ENCODE measurements at places on chromosomes 2 and 18.

DNA sequence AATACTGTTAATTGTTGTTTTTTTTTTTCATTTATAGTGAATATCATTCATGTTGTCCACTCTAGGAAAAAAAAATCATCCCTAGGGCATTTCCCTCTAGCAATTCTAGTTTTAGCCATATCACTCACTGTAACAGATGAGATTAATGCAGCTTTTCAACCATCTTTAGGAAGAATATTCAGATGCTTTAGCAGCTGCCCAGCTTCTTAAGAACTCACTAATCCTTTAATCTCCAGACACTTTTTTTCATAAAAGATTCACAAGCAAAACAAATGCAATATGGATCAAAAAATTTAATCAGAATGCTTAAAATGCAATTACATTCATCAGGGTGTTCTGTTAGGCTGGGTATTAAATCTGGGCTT lies 692.6 kb downstream of the ERBB4 start:
- DNase-seq = no peak

DNA sequence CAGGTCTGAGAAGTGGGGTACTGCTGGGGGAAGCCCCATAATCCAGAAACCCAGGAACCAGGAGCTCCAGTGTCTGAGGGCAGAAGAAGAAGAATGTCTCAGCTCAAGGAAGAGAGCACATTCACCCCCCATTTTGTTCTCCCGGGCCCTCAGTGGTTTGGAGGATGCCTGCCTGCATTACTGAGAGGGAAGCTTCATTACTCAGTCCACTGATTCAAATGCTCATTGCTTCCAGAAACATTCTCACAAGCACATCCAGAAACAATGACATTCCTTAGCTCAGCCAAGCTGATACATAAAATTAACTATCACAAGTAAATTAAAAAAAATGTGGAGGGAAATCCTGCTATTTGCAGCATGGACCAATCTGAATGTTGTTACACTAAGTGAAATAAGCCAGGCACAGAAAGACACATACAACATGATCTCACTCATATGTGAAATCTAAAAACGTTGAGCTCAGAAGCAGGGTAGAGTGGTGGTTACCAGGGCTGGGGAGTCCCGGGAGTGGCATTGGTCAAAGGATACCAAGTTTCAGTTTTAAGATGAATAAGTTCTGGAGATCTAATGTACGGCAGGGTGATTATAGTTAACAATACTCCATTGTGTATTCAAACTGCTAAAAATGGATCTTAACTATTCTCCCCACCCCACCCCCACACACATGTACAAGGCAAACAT lies 459.3 kb downstream of the GALR1 start:
- no peak for DNase-seq

- DNase-seq = no peak
Observed at GRCh38 chr2:138700716-138701115, 79.5 kb downstream of the NXPH2 start.

- DNase-seq = no peak
Observed at GRCh38 chr2:216171011-216171410, 61.9 kb downstream of the XRCC5 start.

DNA sequence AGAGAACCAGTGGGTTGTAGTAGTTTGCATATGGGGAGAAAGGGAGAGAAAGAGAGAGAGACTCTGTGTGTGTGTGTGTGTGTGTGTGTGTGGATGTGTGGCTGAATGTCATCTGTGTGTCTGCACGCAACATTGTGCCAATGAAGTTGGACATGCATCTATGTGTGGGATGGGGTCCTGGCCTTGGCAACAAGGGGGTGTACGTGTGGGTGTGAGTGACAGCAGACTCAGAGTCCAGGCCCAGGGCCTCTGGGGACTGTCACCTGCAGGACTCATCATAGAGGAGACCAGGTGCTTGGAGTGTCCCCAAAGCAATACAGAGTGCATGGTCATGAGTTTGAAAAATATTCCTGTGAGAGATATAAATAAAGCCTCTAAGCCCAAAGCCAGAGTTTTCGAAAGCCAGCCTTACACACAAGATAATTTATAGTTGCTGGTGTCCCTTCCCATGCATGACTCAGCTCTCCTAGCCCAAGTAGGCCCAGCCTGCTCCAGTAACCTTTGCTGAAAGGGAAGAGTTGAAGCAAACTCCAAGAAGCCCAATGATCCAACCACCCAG lies 59.9 kb downstream of the TNP1 start:
- peak; percentile 57 for DNase-seq

DNA sequence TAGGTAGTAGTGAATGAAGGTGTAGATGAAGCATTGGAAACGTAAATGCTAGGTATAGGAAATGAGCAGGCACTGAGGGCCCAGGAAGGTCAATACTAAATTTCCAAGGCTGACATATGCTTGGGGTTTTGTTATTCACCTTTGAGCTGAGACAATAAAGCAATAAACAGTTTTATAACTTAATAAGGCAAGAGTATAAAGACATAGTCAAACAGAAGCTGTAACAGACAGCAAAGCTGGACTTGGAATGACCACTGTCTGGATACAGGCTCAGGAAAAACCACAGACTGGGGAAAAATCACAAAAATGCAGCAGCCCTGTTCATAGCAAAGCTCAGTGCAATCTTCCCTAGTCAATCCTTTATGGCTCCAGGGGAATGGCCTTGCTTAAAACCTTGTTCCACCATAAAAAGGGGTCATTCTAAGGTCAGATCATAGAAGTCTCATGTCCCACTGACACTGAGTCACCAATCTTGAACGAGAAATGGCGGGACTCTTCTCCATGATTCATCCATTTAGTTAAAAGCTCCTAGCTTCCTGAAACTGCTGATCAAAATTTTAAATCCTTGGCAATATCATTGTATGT lies 493.3 kb downstream of the CMPK2 start:
- no peak for DNase-seq

DNA sequence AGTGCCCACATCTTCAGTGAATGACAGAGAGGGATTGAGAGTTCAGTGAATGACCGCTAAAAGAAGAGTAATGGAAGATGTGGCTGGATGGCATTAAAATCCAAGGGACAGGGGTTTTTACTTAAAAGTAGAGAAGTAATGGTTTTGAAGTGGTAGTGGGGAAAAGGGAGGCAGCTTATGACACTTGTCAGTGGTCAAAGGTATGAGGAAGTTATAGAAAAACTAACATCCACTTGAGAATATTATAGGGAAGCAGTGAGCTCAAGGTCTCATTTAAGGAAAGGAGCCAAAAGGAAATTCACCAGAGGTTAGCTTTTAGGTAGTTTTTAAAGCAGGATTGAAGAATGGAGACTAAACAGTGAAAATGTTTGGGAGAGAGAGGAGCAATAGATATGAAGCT lies 24.3 kb downstream of the CDK15 start:
- DNase-seq = no peak

DNA sequence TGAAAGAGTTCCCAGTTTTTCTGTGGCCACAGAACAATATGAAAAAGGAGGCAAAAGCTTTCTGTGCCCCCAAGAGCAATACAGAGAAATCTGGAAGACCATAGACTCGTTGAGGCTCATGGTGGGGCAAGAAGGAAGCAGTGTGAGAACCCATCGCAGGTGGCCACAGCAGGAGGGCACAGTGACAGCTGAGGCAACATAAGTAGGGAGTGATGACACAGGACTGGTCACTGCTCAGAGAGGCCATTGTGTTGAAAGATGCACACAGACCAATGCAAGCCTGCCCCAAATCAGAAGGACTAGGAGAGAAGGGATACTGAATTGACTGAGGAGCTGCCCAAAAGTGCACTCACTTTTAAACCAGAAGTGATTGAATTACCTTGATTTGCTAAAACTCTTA lies 483.6 kb downstream of the EPHA4 start:
- DNase-seq = no peak

- DNase-seq = no peak
Observed at GRCh38 chr2:119545754-119546446, 1.7 kb downstream of the CFAP221 start.

GRCh38 chr2:70368545-70368944 lies 66.7 kb upstream of the FAM136A start:
- DNase-seq = no peak

- peak; percentile 39 for DNase-seq
Observed at GRCh38 chr2:69375494-69376353, 11.3 kb downstream of the GFPT1 start.

DNA sequence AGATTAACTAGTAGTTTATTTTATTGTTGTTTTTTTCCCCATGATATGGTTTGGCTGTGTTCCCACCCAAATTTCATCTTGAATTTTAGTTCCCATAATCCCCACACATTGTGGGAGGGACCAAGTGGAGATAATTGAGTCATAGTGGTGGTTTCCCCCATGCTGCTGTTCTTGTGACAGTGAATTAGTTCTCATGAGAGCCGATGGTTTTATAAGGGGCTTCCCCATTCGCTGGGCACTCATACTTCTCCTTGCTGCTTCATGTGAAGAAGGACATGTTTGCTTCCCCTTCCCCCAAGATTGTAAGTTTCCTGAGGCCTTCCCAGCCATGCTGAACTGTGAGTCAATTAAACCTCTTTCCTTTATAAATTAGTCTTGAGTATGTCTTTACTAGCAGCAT lies 36.5 kb downstream of the GALNT14 start:
- DNase-seq = no peak

DNA sequence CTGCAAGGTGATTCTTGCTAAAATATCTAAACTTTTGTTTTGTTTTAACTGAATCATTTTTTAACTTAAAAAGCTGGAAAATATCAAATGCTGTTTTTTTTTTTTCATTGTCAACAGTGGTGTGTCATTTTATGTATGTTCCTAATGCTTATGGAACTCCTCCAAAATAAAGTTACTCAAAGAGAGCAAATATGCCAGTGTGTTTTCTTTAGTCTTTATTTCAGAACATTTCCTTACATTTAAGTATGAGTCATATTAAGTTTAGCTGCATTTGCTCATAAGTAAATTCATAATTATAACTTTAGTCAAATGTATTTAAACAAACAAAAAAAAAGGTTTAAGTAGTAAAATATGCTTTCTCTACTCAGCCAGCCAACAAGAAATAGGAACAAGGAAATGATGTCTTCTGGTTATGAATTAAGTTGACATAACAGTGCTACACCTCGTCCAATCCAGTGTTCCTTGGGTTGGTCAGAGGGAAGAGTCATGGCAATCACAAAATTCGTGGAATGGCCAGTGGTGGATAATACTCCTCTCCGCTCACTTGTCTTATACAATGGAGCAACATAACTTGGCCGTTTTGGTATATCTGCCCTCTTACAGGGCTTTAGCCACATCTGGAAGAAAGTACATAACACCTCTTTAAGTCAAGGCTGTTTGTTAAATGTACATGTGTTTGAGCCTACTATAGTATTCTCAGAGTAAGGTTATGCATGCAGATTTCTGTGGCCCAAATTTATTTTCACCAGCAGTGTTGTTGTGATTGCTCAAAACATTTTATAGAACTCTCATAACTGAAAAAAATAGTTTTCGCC lies 80.7 kb downstream of the SLC39A10 start:
- DNase-seq = no peak

DNA sequence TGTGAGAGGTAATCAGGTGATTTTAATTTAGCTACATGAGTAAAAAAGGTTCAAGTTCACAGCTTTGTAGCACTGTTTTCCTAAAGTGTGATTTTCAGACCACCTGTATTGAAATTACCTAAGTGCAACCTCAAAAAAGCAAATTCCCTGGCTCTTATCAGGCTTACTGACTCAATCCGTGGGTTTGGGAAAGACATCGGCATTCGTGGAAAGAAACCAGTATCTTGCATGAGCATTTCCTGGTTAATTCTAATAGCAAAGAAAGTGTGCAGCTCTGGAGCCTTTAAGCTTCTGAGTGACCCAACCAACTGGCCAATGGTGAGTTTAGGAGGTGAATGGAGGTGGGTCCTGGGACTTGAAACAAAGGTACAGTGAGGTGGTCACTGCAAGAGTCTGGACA lies 300.9 kb downstream of the NBAS start:
- no peak for DNase-seq

- no peak for DNase-seq
Observed at GRCh38 chr2:101981504-101981903, 10.3 kb upstream of the IL1R2 start.

- DNase-seq = no peak
Observed at GRCh38 chr2:43563679-43564078, 32.2 kb downstream of the THADA start.

DNA sequence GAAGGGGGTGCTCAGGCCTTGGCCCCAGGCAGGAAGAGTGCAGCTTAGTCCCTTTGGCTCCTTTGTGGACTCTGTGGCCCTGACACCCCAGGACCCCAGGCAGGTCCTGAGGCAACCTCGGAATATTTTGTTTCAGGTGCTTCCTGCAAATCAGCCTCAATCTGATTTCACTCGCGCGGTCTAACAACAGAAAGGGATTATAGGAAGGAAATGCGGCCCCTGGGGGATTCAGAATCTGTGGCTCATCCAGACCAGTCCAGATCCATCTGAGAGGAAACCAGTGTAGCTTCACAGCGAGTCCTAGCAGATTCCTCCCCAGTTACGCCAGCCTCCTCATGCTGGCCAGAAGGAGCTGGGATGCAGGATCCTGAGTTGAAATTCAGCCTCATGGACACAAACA lies 59.5 kb upstream of the YWHAQ start:
- no peak for DNase-seq

DNA sequence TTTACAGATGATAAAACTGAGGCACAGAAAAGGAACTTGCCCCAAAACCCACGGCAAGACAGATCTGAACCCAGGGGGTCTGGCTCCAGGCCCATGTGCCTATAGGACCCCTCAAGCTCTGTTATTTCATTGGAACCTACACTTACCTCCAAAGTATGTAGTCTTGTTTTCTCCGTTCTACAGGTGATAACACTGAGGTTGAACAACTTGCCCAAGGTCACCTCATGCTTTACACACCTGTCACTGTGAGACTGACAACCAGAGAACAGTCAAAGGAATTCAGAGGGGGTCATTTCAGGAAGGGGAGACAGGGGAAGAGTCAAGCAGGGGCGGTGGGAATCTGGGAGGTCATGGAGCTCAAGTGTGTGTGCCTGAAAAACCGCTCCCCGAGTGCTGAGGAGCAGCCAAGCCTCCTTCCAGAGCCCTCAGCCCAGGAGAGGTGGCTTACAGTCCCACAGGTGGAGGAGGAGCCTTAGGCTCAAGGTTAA lies 47.7 kb downstream of the SERTAD2 start:
- DNase-seq = no peak

- DNase-seq = no peak
Observed at GRCh38 chr2:96665083-96665569, 22.6 kb downstream of the FER1L5 start.

- DNase-seq = no peak
Observed at GRCh38 chr2:6915399-6915798, 1.8 kb upstream of the RNF144A start.
